ENCODE measurements at places on chromosomes 12 and 14.

GRCh38 chr12:57323416-57323815 is 72.4 kb upstream of the STAC3 start:
- no peak for DNase-seq

DNA sequence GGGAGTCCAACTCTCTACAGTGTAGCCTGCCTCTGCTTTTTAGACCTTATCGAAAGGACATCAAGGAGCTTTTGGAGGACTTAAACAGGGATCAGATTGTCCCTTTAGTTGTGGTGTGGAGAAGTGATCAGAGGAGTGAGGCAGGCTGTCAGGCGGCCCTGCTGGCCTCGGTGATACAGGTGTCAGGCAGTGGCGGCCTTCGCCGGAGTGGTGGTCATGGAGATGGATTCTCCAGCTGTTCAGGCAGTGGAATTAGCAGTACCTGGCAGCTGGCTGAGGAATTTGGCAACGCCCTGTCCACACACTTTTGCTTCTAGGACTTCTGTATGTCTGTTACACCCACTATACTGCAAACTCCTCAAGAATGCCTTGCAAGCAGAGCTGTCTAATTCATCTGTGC is 4.2 kb upstream of the CLMN start:
- no peak for DNase-seq

DNA sequence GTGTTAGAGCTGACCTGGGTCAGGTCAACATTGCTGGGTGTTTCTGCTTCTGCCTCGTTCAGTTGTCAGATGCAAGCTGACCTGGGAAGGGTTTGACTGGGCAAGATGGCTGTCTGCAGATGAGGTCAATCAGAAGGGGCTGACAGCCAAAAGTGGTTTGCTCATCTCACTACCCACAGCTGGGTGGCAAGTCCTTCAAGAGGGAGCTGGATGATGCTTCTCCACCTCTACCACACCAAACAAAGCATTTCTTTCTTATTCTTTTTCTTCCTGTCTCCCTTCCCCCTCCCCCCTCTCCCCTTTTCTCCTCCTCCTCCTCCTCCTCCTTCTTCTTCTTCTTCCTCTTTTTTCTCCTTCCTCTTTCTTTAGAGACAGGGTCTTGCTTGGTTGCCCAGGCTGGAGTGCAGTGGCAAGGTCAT is 268.2 kb upstream of the PLEKHG7 start:
- no peak for DNase-seq

DNA sequence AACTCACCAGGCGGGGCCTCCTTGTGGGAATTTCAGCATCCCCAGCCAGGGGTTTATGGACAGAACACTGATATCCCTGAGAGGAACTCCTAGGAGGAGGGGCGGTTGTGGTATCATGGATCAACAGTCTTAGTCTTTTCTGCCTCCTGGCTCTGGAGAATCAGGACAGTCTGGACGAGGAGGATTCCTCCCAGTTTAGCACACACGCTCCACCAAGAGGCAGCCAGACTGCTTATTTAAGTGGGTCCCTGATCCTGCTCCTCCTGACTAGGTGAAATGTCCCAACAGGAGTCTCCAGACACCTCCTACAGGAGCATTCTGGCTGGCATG is 10.4 kb upstream of the ZNF705A start:
- no peak for DNase-seq

- DNase-seq = peak; percentile 28
Measured at GRCh38 chr14:34874386-34875030, 652 bp downstream of the BAZ1A start.

DNA sequence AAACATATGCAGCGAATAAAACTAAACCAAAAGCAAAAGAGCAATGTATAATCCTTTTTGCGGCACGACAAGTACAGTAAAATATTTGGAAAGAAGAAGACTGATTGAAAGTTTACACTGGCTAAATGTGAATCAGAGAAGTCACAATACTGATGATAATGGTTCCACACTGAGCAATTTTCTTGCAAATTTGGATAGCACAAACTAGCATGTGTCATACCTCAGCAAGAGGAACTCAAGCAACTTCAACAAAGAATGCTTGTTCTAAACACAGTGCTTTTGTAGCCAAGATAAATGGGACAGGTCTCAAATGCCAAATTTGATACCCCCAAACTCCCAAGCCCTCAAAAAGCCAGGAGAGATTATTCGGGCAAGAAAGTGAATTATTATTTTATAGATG is 839.1 kb downstream of the GALC start:
- DNase-seq = no peak

GRCh38 chr14:53376064-53376463 is 222.9 kb upstream of the DDHD1 start:
- no peak for DNase-seq
